ENCODE measurements at places on chromosomes 13 and 19.

GRCh38 chr19:13097463-13098258 is 5.0 kb downstream of the LYL1 start:
- no peak for DNase-seq

- DNase-seq, result no peak
Observed at GRCh38 chr13:93217721-93218261, 8.8 kb upstream of the GPC6 start.

- no peak for DNase-seq
Observed at GRCh38 chr13:59880468-59880867, 283.3 kb downstream of the DIAPH3 start.

DNA sequence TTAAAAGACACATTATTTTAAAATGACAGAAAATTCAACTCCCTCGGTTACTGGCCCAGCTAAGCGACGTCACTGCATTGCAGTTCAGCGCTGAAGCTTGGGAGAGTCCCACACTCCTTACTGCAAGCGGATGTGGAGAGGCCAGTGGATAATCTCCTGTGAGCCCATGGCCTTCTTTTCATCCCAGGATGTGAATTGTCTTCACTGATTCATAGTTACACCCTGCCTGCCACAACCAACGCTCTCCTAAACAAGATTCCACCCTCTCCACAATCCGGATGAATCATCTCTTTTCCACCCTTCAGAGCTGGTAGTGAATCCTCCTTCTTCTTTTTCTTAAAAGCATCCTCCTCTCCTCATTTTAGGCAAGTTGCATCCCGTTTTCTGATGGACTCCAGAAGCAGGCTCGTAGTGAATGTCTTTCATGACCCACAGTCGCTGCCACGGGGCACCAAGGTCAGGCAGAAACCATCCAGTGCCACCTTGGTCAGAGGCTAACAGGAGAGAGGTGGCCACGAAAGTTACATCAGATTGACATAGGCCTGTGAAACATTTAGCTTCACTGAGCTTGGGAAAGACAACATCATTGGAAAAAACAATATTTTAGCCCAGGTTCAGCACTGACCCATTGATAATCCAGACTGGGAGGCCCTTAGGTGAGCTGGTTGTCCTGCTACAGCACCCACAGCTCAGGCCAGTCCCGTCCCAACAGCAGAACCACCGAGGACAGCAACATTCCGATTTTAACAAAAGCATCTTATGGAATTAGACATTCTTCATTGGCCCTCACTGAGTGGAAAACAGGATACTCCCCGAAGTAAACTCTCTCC is 2.0 kb downstream of the GJB2 start:
- no peak for DNase-seq

DNA sequence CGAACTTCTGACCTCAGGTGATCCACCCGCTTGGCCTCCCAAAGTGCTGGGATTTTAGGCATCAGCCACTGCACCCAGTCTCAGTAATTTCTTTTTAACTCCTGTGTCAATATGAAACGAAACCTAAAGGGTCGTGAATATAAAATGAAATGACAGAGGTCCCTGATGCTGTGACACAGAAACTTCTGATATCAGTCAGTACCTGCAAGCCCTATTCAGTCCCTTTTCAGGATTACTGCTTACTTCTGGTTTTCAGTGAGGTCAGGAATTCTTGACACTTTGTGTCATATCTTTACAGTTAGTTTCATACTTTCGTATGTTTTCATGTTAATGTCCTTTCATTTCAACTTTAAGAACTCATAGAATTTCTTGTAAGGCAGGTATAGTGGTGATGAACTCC is 58.7 kb downstream of the RNF17 start:
- no peak for DNase-seq

GRCh38 chr19:44212866-44213346 is 574 bp downstream of the ZNF227 start:
- DNase-seq, result no peak

GRCh38 chr13:112873851-112874750 is 94.9 kb upstream of the MCF2L start:
- DNase-seq, result peak; percentile 62

GRCh38 chr13:112626124-112626523 is 38.2 kb upstream of the TUBGCP3 start:
- no peak for DNase-seq

GRCh38 chr13:30020726-30021312 is 170.4 kb upstream of the UBL3 start:
- no peak for DNase-seq

DNA sequence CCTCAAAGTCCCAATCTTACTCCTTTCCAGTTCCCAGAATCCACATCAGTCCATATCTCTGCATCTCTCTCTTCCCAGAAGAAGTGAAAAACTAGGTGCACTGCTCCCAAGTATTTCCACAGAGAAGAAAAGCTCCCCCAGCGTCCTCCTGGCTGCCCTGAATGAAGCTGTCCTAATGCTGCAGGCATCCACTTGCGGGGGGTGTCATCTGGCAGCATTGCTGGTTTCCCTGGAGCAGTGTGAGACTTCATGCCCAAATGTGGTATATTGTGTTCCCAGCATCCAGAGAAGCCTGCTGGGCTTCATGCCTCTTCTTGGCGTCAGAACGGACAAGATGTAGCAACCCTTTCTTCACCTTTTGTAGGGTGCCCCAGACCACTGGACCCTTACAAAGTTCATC is 32.9 kb upstream of the ARHGEF7 start:
- DNase-seq, result no peak

DNA sequence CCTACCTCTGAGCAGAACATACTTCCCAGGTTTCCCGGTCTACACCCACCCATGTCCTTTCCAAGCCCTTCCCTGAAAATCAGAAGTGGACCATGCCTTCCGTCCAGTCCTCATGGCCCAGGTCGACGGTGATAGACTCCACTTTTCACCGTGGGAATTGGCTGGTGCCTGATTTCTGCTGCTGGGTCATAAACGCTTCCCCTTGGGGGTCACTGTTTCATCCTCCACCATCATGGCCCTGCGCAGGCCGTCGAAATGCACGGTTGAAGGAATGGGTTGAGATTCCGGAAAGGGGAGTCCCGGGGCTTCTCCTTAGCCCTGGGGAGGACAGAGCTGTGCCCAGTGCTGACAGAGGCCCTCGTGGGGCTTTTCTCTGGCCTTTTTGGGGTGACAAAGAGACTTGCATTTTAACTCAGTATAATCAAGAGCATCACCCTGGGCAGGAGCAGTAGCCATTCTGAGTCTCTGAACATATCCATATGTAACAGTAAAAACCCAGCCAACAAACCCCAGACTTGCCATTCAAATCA is 75.5 kb downstream of the SOX1 start:
- DNase-seq, result no peak

DNA sequence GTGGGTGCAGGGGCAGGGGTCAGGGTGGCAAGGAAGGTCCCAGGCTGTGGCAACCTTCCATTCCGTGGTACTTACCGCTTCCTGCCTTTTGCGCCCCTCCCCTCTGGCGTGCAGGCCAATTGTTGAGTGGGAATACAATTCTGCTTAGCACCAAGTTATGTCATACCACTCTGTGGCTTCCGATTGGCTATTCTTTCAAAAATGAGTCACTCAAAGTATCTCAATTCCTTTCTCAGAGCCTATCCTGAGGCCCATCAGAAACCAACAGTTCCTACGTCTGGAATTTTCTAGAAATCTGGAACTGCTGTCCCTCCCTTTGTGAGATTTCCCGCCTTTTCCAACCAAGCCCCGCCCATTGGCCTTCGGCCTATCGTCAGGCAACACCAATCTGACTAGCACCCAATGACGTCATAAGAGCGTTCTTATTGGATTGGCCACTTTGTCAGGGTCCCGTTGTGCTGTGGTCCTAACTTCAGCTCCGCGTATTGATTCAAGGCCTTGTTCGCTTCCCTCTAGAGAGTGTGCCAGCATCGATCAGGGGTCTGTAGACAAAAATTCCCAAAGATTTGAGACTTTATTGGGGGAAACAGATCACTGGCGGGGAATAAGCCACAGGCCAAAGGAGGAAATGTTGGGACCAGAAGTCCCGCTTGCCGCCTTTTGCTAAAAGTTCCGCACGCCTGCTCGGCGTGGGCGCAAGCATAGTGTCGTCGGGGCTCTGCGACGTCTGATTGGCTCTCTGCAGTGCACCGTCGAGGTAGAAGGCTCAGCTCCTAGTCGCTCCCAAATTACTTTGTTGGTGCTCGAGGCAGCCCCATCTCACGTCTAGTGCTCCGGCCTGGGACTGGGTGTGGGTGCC is 11.7 kb downstream of the NTN5 start:
- peak; percentile 51 for DNase-seq

- peak; percentile 77 for DNase-seq
Observed at GRCh38 chr19:56120371-56121179, 520 bp downstream of the ZNF787 start.

- no peak for DNase-seq
Observed at GRCh38 chr19:6534451-6535093, 3.7 kb downstream of the TNFSF9 start.

DNA sequence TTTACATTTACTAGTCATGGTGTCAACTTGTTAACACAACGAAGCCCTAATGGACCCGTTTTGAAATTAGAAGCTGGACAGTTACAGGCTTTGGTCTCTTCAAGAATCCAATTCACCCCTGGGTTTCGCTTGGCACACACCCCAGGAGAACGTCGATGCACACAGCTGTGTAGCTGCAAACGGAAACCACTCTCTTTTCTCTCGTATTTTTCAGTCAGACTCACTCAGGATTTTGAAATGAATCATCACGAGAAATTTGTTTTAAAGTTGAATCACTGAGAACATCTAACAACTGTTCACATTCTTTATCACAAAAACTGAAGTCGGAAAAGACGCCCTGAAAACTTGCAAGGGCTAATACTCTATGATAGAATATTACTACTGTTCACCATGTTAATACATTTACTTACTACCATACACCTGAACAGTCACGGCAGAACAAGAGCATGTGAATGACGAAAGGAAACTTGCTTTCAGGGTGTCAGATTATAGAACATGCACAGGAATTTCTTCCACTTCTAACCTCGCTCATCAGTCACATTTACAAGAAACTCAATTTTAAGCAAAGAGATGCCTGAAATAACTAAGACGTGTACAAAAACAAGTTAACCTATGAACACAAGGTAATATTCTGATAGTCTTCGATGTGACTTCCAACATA is 4.7 kb downstream of the PNMA8A start:
- no peak for DNase-seq

DNA sequence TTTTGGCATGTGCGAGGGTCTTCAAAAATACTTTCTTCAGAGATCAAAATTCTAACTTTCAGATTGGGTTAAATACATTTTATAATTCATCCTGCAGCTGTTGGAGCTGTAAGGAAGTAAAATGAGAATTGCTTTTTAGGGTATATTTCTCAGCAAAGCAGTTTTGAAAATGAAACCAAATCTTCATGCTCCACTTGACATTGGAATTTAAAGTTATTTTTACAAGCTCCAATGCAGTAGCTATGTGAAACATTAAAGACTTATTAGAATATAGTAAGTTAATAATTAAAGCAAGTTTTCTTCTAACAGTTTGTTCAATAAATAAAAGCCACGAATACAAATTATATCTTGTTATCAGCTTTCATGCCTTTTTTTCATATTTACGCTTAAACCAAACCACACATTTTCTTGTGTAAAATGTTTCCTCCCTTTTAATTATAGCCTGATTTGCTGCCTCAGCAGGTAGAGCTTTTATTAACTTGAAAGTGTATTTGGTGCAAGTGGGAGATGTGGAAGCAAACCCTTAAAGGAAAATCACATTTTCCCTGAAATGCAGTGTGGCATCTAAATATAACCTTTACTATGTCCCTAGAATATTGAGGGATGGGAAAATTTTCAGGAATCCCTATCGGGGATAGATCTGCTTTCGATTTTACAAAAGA is 12.4 kb upstream of the MICU2 start:
- no peak for DNase-seq

GRCh38 chr19:1815605-1816529 is 3.8 kb upstream of the ATP8B3 start:
- no peak for DNase-seq

GRCh38 chr19:48452289-48453190 is 2.8 kb upstream of the KCNJ14 start:
- no peak for DNase-seq

- no peak for DNase-seq
Observed at GRCh38 chr13:78192716-78193115, 274.1 kb upstream of the EDNRB start.

DNA sequence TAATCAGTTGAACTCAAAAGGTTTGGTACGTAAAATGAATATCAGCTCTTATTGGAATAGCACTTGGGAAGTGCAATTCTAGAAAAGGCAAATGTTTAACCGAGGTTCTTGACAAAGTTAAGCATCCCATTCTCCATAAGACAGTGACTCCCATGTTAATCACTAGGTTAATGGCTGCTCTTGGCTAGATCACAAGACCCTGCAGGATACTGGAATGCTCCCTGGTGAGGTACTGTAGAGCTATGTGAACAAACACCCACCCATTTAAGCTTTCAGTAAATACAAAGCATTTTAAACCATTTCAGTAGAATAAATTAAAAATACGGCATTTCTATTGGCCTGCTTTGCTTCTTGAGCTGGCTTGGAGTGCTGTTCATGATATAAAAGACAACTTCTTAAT is 56.5 kb downstream of the TDRD3 start:
- no peak for DNase-seq

DNA sequence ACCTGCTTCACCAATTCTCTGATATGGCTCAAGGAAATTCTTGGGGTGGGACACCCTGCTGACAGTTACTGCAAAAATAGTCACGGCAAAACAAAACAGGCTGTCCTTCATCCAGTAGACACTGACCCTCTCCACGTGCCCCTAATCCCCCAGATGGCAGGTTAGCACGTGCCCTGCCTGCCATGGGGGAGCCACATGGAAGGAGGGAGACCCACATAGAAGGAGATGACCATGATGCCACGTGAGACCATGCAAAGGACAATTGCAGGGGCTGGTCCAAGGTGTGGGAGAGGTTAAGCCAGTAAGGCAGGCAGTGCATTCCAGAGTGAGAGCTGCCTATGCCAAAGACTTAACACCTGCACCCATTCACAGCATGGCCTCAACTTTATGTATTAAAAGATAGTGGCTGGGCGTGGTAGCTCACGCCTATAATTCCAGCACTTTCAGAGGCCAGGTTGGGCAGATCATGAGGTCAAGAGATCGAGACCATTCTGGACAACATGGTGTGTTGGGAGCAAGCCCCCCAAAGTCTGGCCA is 82.7 kb downstream of the ZNF429 start:
- DNase-seq, result no peak

GRCh38 chr13:113647351-113648215 is 10.4 kb downstream of the ATP4B start:
- no peak for DNase-seq

GRCh38 chr19:3809881-3810707 is 23.9 kb upstream of the MATK start:
- DNase-seq, result no peak

DNA sequence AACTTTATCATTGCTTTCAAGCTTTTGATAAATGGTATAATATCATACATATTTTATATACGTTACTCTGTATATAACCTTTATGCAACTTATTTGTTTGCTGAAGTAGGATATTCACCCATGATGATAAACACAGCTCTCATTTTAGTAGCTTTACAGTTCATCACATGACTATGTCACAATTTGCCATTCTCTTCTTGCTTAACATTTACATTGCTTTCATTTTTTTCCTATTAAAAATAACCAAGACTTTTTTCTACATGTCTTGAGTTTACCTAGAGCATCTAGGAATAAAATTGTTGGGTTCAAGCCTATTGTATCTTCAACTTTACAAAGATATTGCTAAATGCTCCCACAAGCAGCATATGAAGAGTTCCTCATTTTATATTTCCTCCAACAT is 54.0 kb downstream of the KCNRG start:
- no peak for DNase-seq

All from activated T-helper 1 cell treated with anti-CD3 and anti-CD28 coated beads, Interleukin-2, amount 50 U/mL, for 16 hours (primary cell).